Stomach (tissue), 19 donors: ENCODE measurements at places on chromosomes 12 and 14.

GRCh38 chr12:16454481-16454880 is 107.0 kb downstream of the MGST1 start:
- DNase-seq = no peak

GRCh38 chr14:73723406-73723796 is 9.2 kb upstream of the PNMA1 start:
- DNase-seq = peak; percentile 30

DNA sequence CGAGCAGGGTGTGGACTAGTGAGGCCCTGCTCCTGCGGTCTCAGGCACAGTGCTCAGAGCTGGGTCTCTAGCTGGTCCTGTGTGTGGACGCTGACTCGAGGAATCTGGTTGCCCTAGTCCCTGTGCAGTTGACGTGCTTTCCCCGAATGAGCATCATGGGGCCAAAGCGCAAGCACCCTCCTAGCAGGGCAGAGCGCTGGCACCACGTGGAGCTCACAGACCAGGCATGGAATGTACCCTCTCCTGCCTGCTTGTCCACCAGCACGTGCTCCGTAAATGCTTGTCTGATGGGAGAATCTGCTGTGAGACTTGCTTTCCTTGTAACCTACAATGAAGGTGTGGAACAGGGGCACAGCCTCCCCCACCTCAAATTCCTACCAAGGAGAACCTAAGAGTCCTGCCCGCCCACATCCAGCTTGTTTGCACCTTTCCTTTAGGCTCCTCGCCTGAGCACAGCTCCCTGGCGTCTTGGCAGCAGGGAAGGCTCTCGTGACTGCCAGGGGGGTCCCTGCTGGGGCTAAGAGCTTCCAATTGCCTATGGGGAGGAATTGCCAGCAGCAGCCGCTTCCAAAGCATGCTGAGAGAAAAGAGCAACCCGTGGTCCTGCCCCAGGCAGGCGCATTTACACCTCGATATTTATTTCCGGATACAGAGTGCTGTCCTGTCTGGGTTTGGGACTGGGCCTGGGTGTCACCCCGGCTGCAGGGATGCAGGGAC is 125.0 kb downstream of the PIWIL1 start:
- DNase-seq = no peak

DNA sequence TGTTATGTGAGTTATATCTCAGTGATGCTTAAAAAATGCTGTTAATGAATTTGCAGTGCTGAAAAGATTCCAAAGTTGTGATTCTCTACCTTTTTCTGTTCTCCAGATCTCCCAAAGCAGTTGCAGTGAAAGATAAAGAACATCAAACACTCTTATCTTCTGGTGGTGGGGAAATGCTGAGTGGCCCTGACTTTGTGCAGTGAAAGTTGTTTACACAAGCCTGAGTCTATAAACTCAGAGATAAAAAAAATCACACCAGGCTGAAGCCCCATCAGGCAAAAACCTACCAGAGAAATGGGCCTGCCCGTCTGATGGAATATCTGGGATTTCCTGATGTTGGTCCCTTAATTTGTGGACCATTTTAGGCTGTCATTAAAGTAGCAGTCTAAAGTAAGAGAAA is 46.1 kb downstream of the RASSF3 start:
- DNase-seq = peak; percentile 51

DNA sequence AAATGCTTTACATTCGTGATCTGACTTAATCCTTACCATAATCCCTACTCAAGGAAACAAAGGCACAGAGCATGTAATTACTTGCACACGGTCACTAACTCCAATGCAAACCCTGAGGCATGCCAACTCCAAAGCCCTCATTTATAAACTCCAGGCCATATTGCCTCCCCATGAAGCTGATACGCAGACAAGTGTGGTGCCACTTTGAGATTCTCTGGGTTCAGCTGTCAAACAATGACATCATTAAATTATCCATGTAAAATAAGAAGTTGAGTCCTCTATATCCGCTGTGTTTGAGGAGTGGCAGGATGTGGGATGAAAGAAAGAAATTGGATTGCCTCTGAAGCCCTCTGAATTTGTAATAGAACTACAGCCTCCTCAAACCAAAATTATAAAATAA is 62.8 kb downstream of the ANO4 start:
- DNase-seq = no peak

DNA sequence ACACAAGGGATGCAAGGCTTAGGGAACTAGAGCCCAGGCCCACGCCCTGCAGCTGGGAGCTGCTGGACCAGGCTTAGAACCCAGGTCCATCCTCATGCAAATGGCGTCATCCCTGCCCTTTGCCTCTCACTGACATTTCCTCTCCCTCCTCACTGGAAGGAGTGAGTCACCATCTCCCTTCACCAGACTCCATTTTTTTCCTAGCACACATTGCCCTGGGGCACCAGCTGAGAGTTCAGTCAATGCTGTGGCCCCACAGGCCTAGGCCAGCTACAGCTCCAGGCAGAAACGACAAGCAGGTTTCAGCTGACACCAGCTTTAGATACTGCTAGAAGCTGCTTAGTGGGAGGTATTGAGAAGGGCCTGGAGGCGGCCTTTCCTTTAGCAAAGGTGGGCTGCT is 98.9 kb downstream of the RIMBP2 start:
- no peak for DNase-seq
